D341Med (cell line): ENCODE measurements at places on chromosomes 2 and 18.

GRCh38 chr2:5694306-5694705, 2.1 kb downstream of the SOX11 start:
- peak; percentile 43 for DNase-seq

- no peak for DNase-seq
These were observed 756 bp upstream of the NAGK start for GRCh38 chr2:71067567-71068217.

DNA sequence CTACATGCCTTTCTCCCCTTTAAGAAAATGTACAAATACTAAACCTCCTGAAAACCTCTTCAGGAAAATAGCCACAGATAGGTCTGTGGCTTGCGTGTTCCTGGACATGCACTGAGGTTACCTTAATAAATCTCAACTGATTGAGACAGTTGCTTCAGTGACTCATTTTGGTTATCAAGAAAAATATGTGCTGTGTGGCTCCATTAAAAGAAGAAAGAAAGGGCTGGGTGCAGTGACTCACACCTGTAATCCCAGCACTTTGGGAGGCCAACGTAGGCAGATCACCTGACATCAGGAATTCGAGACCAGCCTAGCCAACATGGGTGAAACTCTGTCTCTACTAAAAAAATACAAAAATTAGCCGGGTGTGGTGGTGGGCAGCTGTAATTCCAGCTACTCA, 27.1 kb downstream of the CREG2 start:
- DNase-seq: no peak

- DNase-seq: no peak
These were observed 17.2 kb upstream of the ADCY3 start for GRCh38 chr2:24937236-24937635.

GRCh38 chr2:194765723-194766122, 891.3 kb upstream of the SLC39A10 start:
- peak; percentile 18 for DNase-seq

GRCh38 chr2:14232217-14232616, 400.3 kb upstream of the LRATD1 start:
- no peak for DNase-seq

DNA sequence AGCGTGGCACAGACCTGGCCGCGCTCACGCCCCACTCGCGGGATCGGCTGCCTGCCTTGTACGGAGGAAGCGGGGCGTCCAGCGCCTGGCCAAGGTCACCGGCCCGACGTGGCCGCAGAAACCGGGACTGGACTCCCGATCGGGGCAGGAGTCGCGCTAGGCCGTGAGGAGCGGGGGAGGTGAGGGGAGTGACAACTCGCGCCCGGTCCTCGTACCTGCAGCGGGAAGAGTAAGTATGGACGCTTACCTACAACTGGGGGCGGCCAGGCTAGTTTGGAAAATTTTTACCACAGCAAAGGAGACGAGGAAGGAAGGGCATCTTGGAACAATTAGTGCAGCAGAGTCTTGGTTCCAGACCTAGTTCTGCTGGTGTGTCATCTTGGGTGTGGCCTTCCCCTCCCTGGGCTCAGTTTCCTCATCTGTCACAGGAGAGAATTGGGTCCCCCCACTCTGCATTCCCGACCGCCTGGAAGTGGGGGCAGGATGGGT, 693 bp downstream of the UBE2F start:
- no peak for DNase-seq

DNA sequence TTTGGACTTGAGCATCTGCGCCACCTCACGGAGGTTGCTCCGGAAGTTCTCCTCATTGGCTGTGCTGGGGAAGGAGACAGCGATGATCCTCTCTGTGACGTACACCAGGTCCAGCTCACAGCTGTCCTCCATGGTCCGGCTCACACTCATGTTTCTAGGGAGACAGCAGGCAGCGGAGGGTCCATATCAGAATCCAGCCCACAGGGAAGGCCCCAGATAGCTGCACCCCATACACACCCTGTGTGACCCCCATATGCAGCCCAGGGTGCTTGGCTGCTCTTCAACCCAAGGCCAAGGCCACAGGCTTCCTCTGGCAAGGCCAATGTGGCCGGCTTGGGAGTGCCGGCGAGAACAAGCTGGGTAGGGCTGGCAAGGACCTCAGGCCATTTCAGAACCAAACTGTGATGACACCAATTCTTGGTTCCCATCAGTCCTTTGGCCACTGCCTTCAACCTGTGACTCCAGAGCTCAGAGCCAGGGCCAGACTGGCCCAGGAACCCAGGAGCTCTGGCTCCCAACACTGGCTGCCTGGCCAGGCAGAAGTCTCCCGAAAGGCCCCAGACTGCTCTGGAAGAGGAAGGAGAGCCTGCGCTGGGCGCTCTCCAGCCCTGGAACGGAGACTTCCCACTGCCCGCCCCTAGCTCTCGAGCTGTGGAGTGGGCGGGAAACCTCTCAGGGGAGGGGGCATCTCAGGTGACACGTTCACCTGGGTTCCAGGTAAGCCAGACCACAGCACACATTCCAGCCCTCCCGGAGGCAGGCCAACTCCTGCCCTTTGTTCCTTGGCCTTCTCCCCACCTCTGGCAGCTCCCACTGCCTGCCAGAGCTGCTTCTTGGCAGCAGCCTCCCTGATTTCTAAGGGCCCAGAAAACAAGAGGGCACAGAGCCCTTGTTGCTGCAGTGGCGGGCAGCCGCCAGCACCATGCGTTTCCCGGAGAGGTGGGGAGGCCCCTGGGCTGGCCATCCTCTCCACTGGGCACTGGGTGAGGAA, 104.7 kb downstream of the TNS1 start:
- DNase-seq: no peak
